ENCODE measurements at places on chromosomes 11 and 22.
A peak's percentile ranks its signal among the peaks of the same experiment; 100 is the strongest.

- no peak for DNase-seq
Observed at GRCh38 chr11:1705126-1706052, 8.4 kb downstream of the KRTAP5-6 start.

- DNase-seq, result no peak
Observed at GRCh38 chr11:86202013-86202336, 42.6 kb upstream of the EED start.

DNA sequence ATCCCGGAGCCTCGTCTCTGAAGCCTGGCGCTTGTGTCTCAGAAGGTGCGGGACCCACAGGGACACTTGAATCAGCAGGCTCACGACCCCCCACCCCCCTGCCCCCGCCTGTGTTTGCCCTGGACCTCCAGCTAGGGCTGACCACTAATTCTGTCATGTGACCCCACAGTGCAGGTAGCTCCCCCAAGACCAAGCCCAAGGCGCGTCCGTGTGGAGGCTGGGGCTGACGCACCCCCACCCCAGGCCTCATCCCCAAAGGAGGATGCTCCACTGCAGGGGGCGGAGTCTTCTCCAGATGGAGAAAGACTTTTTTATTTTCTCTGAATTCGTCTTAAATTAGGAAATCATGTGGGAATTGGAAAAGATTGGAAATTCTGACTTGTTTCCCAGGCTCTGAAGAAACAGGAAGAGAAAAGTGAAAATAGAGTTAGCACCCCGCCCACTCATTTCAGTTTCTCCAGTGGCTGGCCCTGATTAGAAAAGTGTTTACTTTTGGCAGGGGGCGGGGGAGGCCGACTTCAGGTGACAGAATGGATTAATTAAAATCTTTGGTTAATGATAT is 1.0 kb upstream of the RELA start:
- DNase-seq, result no peak

- no peak for DNase-seq
Observed at GRCh38 chr22:32880893-32881596, 79.5 kb downstream of the TIMP3 start.

DNA sequence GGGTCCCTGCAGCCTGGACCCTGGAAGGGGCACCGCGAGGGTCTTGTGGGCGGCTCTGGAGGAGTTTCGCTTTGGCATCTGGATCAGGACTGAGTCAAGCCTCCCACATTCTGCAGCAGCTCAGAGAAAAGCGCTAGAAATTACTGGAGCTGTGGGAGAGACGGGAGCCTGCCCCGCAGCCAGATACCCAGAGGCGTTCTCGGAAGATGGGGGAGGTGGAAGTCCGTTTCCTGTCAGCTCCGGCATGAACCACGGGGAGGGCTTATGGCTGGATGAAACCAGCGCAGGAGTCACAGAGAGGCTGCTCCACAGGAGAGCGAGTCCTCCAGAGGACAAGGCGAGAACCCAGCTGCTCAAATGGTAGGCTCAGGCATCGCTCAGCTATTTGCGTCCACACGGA is 379.3 kb downstream of the OPCML start:
- DNase-seq, result no peak

GRCh38 chr11:944711-945470 is 19.2 kb downstream of the AP2A2 start:
- DNase-seq, result no peak

GRCh38 chr11:119434591-119435330 is 11.8 kb upstream of the THY1 start:
- DNase-seq, result no peak

GRCh38 chr22:39449708-39450107 is 7.1 kb upstream of the MGAT3 start:
- no peak for DNase-seq

DNA sequence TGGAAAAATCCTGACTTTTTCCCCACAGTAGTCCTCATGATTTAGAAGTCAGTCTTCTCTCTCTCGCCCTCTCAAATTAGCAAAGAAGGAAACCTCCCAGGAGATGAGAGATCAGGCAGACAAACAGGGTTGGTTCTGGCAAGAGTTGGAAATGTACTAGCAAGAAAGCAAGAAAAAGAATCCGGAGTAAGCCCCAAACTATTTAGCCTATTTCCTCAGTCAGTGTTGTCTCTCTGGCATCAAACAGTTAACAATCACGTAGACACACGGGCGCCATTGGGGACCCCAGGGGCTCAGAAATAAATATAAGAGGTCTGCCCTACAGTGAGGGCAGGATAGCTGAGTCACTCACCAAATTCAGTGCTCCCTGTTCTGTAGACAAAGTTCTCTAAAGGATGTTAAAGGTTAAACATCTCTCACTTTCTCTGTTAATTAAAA is 4.7 kb downstream of the C11orf52 start:
- no peak for DNase-seq

- no peak for DNase-seq
Observed at GRCh38 chr11:130216221-130216550, 56.6 kb downstream of the ST14 start.

DNA sequence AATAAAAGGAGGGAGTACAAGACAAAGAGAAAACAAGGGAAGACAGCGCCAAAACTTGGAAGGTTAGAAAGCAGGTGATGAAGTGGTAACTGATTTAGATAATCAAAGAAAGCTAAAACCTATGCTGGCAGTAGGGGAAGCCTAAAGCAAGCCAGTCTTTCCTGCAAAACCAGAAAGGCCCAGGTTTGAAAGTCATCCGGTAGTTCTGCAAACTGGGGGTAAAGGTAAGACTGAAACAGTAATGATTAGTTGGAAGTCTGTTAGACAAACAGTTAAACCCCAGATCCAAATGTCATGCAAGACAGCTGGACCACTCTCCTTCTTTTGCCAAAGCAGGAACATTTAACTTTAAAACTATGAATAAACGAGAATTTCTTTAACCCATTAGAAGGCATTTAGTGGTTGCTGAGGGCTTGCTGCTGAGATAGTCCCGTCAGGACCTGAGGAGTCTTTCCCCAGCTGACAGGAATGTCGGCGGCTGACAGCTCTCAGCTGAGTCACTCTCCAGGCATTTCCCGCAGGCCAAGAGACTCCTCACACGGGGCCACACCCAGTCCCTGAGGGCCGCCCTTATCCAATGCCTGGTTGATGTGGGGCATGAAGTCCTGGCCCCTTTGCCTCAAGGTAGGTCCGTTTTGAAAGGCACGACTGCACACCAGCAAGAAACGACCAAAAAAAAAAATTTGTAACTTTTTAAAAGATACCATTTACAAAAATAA is 36.3 kb upstream of the CFAP300 start:
- no peak for DNase-seq

DNA sequence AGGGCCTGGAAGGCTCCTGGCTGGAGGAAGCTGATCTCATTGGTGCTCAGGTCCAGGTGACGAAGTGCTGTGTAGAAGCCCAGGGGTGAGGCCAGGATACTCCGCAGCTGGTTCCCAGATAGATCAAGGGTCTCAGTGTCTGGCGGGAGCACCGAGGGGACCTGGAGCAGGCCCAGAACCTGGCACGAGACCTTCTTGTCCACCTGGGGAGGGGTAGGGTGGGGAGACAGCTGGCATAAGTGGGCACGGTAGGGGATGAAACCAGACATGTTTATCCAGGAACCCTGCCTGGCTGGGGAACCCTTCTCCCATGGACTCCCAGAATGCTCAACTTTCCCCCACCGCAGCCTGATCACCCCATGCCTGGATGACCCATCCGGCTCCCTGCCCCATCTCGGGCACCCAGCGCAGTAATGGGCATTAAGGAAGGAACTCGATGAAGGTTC is 9.2 kb downstream of the LRRC32 start:
- DNase-seq, result no peak

DNA sequence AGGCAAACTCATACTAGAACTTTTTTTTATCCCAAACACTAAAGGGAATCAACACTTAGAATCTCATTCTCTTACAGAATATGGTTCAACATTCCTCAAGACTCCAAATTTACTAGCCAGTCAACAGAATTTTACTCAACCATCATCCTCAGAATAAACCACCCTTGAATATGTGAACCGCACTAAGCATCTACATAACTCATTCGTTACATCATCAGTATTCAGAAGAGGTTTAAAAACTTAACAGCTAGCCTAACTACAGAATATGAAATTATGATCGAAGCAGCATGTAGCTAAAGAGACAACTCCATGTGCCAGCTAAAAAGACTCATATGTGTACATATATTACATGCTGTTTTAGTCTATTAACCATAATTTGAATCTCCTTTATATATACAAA is 47.9 kb downstream of the CLDN25 start:
- DNase-seq, result no peak

DNA sequence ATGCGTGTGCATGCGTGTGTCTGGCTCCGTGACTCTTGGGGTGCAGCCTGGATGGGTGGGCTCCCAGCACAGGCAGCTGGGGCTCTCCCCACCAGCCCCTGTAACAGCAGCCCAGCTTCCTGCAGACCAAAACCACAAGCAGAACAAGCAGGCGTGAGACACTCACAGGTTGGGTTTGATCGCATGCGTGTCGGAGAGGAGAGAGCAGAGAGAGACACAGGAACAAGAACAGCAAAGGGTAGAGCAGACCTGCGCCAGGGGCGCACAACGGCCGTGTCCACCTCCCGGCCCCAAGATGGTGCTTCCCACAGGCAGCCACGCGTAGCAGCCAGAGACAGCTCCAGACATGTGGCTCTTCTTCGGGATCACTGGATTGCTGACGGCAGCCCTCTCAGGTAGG is at the start of gene CD6:
Gene CD6 (plus strand): TSS at position 161 of the 400 bp plus-strand sequence. CDS start 186 bp downstream, at position 347.
- DNase-seq, result no peak

- no peak for DNase-seq
Observed at GRCh38 chr22:20009582-20010306, 6.9 kb downstream of the ARVCF start.

DNA sequence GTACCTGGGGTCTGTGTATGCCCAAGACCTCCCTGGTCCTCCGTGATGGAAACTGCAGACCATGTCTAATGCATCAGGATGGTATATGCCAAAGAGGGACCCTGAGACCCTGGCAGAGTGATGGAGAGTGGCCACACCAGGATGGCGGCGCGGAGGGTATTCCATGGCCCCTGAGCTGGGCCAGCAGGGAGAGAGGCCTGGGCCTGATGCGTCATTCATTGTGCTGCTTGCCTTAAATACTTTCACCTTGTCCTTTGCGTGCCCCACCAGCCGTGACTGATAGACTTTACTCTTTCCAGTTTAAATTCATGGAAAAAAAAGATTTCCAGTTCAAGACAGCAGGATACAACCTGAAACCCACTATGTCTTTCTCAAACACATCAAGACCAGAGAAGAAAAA is 5.6 kb upstream of the NDUFV1 start:
- no peak for DNase-seq

DNA sequence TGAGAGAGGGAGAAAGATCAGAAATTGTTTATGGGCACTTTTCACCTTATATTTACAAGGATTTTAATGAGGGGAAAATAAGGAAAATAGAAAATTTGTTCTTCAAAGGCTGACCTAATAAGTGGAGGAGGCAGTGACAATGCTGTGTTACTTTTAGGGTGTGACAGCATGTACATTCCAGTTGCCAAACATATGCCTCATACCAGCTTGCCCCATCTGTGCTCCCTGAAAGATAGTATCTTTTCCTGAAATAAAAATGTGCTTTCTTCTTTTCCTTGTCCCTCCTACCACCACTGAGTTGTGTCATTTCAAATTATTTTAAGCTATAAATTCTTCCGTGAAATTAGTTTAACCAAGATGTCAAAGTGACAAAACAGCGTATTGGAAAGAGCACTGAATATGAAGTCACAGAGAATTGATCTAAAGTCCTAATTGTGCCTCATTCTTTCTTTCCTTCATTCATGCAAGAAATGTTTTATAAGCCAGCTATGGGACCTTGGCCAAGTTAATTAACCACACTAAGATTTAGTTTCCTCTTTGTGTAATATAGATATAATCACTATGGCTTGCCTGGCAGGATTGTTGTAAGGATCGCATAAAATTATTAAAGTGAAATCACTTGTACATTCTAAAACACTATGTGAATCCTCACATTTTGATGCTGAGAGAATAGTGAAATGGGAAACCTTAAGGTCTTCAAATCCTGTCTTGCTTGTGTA is 1307.5 kb upstream of the TENM4 start:
- no peak for DNase-seq

- DNase-seq, result peak; percentile 69
Observed at GRCh38 chr22:31082606-31083376, 1.7 kb downstream of the SMTN start.

GRCh38 chr22:38704654-38705234 is 1.0 kb upstream of the GTPBP1 start:
- no peak for DNase-seq

DNA sequence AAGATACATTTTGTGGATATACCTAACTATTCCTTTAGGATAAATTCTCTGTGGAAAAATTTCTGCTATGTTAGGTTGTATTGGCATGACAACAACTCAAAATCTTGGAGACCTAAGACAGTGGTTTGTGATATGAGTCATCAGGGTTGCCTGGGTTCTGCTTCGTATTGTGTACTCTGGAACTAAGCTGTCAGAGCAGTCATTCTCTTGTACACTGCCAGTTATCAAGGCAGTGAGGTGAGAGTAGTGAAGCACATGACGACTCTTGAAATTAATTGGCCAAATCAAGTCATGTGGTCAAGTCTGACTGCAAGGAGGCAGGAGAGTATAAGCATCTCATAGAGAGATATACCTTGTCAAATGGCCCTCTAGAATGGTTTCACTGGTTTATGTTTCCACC is 104.4 kb downstream of the FANCF start:
- no peak for DNase-seq

- no peak for DNase-seq
Observed at GRCh38 chr11:82494988-82495432, 238.7 kb downstream of the FAM181B start.

- no peak for DNase-seq
Observed at GRCh38 chr11:2294926-2295290, 6.8 kb downstream of the C11orf21 start.

GRCh38 chr22:34427841-34428240 is 507.6 kb upstream of the LARGE1 start:
- no peak for DNase-seq

GRCh38 chr22:25923914-25924313 is 181.9 kb downstream of the MYO18B start:
- DNase-seq, result no peak

GRCh38 chr11:89381094-89381493 is 110.1 kb downstream of the NOX4 start:
- DNase-seq, result no peak

DNA sequence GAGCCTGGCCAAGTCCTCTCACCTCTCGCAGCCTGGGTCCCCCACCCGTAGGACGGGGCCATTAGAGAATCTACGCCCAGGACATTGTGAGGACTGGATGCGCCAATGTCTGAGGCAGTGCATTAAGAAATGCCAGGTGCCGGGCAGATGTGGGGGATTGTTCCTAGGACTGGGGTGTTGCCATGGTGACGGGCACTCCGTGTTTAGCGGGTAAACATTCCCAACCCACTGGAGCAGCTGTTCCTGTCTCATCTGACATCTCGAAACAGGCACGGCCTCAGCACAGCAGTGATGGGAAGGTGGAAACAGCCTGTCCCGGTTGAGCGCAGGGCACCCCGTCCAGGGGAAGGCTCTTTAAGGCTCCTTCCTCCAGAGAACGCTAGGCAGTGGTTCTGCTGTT is 99.6 kb upstream of the RTL6 start:
- DNase-seq, result no peak

- no peak for DNase-seq
Observed at GRCh38 chr22:49886346-49887063, 31.7 kb downstream of the ALG12 start.

- no peak for DNase-seq
Observed at GRCh38 chr11:111417766-111418435, 38.8 kb upstream of the POU2AF1 start.

GRCh38 chr11:2531277-2531986 is 86.6 kb downstream of the KCNQ1 start:
- peak; percentile 30 for DNase-seq

Data from stimulated activated CD8-positive, alpha-beta memory T cell treated with anti-CD3 and anti-CD28 coated beads, Interleukin-7, amount 100 ng/mL, for 48 hours (primary cell).